ENCODE measurements at places on chromosomes 6 and 20. TPM values are rescaled to one million over a fixed set of nuclear protein-coding genes. Genes with fewer than 3 reads are reported as not detected.

GRCh38 chr6:155155787-155156447 is 107.9 kb upstream of the CLDN20 start:
- no peak for DNase-seq

GRCh38 chr6:88301888-88302768 is 136.0 kb upstream of the CNR1 start:
- DNase-seq, result no peak

Gene TCP11
- total RNA-seq, result not detected

- no peak for DNase-seq
Observed at GRCh38 chr20:40765814-40766480, 76.9 kb upstream of the MAFB start.

Gene CGAS
- total RNA-seq, result 0.96 TPM

DNA sequence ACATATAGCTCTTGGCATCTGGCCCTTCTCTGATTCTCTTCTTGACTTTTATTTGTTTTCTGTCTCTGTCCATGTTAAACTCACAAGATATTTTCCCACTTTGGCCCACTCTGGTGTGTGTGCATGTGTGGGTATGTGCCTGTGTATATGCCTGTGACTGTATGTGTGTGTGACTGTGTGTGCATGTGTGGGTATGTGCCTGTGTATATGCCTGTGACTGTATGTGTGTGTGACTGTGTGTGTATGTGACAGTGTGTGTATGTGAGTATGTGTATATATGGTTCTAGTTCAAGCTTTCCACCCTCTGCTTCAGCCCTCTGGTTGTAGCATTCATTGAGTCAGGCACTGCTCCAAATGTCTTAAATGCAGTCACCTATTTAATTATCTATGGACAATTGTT is 88.6 kb upstream of the GGTLC1 start:
- DNase-seq, result no peak

- no peak for DNase-seq
Observed at GRCh38 chr6:168865-169455, 123.3 kb upstream of the DUSP22 start.

Gene ACSS1
- total RNA-seq, result 159 TPM

- DNase-seq, result no peak
Observed at GRCh38 chr6:162271922-162272321, 455.6 kb downstream of the PRKN start.

Gene MAFB
- total RNA-seq, result 10.2 TPM

DNA sequence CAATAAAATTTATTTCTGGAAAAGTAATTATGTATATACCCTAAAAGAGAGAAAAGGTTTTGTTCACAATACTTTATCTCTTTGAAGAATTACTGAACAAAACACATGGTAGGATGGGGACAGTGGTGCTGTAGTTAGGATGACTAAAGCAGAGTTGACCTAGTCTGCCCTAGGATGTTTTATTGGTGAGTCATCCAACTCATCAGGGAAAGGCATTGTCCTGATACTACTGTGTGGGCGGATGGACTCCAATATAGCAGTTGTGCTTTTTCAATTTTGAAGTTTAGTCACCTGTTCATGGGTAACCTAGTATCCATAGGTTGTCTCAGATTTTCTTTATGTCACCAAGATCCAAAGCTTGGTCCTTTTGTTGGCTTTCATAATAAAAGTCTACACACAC is 53.3 kb upstream of the EYS start:
- DNase-seq, result no peak

GRCh38 chr6:133100865-133101264 is 140.3 kb upstream of the EYA4 start:
- no peak for DNase-seq

DNA sequence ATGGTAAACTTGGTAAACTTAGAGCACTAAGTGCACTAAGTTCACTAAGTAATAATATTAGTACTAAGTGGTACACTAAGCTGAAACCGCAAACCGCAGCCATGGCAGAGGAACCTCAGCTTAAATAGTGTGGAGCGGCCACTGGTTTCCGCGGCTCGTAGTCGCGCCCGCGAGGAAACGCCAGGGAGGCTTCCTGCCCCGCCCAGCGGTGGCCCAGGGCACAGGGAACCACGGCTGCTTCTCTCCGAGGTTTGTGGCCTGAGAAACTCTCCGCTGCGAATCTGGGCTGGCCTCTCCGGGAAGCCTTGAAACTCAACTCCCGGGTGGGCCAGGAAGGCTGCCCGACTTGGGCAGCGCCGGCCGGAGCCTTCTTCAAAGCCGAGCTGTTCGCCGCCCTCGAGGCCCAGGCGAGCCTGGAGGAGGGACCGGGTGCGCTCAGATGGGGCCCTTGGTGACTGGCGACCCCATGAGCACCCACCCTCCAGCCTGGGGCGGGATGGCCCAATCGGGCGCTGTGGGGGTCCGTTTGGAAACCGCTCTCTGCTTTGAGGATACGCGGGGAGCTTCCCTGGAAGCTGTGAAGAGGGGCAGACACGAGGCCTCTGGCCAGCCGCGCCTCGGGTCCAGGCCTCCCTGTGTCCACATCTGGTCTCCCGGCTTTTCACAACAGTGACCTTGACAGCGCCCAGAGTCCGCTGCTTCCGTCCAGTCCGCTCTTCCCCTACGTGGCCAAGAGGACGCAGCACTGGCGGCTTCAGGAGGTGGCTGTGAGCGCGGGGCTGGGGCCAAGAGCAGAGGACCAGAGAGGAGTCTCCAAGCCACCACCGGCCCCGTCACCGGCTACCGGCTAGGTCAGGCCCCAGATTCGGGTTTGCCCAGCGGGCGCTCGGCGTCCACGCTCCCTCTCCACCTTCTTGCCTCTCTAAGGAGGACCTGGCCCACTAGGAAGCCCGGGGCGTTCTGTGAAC is 25.4 kb upstream of the HLA-E start:
- peak; percentile 40 for DNase-seq

- DNase-seq, result no peak
Observed at GRCh38 chr20:61434341-61434781, 182.3 kb downstream of the CDH4 start.

DNA sequence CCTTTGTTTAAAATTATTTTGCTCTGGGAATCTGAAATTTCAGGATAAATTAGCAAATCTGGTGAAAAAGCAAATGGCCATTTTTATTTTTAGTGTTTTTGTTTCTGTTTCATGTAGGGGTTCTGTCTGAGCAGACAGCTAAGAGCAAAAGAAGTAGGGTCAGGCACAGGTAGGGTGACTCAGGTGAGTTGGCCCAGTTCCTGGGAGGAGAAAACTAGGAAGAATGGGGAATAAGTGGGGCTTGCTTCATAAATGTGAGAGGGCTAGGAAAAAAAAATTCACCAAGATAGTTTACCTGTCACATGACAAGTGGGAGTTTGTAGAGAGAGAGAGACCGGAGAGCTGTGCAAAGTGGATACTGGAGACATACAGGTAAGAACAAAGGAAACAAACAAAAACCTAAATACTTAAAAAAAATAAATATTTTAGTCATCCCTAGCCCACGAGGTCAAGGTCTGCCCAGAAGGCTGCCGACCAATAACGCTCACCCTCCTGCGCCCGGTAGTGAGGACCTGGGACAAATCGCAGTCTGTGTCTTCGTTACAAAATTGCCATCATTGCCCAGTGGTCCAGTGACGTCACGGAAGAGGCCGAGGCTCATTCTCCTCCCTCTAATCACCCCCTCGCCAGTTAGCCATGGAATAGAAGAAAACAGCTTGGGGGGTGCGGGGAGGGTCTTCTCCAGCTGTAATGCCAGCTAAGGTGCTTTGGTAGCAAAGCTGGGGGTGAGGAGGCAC is 2.3 kb downstream of the THBD start:
- DNase-seq, result no peak

Gene B4GALT5
- total RNA-seq, result 31.0 TPM

Data from left ventricle myocardium inferior (tissue), 1 donor.